ENCODE measurements at places on chromosomes 5 and 9.
A peak's percentile ranks its signal among the peaks of the same experiment; 100 is the strongest.

DNA sequence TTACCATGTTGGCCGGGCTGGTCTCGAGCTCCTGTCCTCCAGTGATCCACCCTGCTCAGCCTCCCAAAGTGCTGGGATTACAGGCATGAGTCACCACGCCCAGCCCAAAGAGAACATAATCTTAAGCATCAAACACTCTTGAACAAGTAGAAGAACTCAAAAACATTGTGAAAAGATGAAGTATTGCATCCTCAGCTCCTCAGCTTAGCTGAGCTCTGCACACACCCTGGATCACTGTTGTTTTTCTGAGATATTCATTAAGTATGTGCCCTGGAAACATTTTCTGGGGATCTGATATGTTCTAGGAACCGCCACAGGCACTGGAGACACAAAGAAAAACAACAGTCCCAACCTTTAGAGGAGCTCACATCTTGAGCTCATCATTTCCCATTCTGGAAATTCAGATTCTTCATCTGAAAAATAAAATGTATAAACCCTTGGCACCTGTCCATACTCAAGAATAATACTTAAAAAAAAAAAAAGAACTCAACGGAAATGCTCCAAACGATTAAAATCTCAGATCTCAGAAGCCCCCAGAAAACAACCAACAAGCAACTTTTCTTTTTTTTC lies 62.2 kb upstream of the ZNF462 start:
- no peak for DNase-seq

GRCh38 chr9:130837002-130837511 lies 2.0 kb downstream of the ABL1 start:
- no peak for DNase-seq

GRCh38 chr5:43041110-43041668 lies 1.1 kb upstream of the ANXA2R start:
- peak; percentile 72 for DNase-seq

DNA sequence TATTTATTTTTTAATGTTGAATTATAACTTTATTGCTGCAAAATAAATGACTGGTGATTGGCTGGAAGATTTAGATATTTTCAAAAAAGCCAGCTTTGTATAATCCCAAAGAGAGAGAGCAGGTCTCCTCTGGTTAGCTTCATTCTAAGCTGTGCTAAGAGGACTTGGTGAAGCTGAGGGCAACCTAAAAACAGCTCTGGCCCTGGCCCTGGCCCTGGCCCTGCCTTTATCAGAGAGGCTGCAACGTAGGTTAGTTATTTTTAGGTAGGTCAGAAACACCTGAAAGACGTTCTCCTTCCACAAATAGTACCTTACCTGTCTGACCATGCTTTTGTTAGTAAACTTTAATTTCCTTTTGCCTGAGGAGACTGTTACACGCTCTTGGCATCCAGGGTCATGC lies 58.7 kb downstream of the KLF9 start:
- DNase-seq: no peak

DNA sequence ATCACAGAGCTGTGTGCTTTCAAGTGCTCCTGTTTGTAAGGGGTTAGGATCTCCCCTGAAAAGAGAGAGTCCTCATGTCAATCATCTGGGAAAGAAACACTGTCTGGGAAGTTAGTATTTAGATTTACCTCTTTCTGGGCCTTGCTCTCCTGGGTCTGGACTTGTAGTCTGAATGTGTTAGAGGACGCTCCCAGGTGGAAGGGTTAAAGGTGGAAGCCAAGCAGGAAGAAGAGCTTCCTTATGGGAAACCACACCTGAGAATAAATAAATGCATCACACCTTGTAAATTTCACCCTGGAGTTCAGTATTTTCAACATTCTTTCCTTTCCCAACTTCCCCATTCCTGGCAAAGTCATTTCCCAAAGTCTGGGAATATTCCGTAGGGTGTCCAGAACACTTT lies 1.3 kb downstream of the PLGRKT start:
- DNase-seq: no peak

- DNase-seq: peak; percentile 40
These were observed 9.1 kb upstream of the ERMP1 start for GRCh38 chr9:5841771-5842573.

DNA sequence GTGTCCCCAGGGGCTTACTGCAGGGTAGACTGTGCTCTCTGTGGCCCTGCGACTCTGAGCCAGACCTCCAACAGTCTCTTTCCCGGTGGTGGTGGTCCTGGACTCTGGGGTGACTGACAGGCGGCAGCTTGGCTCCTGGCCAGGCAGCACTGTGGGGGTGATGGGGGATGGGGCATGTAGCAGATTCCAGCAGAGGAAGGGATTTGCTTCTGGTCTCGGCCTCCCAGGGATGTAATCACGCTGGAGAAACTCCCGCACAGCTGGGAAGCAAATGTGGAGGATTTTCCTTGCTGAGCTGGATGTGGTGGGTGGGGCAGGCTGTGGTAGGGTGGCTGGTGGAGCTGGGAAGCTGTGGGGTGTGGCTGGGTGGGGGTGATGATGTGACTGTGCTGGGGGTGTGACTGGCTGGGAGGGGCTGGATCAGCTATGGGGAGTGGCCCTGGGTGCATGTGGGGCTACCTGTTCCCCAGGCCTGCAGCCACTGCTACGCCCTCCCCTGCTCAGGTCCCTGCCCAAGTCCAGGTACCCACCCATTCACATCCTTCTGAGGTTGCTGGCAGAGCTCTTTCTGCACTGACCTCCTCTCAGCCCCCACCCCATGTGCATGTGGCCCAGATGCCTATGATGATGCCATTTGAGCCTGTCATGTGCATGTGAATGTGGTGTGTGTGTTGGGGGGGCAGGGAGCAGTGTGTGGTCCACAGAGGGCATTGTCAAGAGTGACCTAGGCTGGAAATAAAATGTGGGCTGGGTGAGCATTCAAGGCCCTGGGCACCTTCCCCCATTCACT lies 3.8 kb downstream of the NDST1 start:
- no peak for DNase-seq

DNA sequence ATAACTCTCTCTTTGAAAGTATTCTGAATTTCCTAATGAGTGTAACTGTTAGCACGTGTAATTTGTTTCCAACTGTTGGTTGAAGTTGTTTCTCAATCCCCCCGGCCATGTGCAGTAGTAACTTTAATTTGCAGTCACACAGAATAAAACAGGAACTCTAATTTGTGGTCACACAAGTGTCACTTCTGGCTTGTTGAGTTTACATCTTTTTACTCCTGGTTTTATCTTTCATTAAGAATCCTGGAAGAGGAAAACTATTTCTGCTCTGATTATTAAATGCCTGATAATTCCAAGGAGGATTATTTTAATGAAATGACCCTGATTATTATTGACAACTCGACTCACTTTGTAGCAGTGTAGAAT lies 1.2 kb downstream of the SCAMP1 start:
- peak; percentile 73 for DNase-seq

DNA sequence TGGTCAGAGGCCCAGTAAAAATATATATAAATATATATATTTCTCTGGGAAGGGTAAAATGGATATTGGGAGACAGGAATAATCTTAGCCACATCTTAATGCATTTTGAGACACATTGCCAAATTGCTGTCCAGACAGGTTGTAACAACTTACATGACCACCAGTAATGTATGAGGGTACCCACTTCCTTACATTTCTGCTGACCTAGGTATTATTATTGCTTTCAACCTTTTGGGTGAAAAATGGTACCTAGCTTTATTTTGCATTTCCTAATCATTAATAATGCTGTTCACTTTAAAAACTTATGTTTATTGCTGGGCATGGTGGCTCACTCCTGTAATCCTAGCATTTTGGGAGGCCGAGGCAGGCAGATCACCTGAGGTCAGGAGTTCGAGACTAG lies 61.5 kb downstream of the MEGF10 start:
- no peak for DNase-seq

DNA sequence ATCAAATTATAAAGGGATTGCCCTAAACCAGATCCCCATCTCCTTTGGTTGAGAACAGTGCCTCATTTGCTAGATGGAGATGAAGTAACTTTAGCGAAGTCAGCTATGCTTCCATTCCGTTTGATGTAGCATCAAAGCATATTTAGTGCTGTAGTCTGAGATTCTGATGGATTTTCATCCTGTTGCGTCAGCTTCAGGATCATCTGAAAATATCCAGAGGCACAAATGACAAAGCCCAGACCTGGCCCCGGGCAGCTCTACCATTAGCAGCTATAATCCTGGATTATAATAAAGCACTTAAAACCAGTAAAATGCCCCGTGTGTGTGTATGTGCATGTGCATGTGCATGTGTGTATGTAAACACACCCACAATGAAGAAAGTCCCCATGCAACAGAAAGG lies 44.7 kb downstream of the ERAP1 start:
- no peak for DNase-seq

DNA sequence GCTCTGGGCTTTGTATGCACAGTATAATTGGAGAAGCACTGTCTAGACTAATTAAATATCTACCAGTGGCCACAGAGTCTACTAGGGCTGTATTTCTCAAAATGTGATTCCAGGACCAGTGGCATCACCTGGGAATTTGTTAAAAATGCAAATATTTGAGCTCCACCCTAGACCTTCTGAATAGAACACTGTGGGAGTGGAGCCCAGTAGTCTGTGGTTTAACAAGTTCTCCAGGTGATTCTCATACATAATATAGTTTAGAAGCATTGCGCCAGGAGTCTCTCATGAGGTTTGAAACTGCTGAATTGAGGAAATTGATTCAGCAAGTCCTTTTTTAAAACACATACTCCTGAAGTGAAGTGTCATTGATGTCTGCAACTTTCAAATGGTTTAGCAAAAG lies 74.7 kb downstream of the FCHO2 start:
- no peak for DNase-seq

DNA sequence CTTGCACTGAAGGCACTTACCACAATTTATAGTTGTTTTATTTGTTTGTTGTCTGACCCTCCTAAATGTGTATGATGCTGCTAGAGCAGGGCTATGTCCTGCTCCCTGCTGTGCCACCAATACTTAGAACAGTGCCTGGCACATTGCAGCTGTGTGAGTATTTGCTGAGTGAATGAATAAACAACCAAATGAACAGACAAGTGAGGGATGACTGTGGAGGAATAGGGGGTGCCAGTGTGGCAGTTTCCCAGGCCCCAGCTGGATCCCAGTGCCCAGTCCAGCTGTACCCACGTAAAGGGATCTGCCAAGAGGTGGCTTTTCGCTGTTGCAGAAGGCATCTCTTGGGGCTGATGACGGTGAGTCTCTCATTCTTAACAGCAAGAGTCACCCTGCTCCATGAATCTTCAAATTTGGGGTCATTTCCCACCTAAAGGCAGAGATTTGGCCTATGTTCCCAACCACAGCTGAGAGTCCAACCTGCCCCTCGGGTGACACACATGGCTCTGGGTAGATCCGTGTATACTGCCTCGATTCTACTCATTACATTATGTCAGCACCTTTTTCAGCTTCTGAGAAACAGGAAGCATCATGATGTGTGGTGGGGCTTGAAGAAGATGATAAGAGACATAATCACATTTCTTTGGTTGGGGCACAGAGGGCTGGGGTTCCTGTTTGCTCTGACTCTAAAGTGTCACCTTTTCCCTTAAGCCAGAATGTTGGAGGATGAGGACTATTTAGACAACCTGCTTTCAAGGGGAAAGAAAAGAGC lies 14.3 kb downstream of the IL5 start:
- DNase-seq: peak; percentile 26

GRCh38 chr9:136220017-136220729 lies 15.2 kb upstream of the LHX3 start:
- no peak for DNase-seq

DNA sequence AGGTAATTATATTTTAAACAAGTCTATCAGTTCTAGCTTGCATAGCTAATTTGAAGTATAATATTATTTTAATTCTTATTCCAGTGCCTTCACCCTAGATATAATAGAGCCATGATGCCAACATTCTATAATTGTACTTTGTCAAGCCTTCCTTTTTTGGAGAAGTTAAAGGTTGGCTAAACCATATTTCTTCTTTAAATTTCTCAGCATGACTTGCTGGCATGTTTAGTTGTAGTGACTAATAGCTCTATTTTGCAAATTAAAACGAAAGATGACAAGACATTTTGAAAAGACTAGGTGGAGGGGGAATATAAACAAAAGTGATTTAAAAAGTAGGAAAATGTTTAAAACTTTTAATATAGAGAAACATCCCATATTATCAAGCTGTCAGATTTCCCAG lies 400.7 kb downstream of the PSAT1 start:
- DNase-seq: no peak

GRCh38 chr9:85038824-85039608 lies 369.5 kb downstream of the NTRK2 start:
- no peak for DNase-seq

DNA sequence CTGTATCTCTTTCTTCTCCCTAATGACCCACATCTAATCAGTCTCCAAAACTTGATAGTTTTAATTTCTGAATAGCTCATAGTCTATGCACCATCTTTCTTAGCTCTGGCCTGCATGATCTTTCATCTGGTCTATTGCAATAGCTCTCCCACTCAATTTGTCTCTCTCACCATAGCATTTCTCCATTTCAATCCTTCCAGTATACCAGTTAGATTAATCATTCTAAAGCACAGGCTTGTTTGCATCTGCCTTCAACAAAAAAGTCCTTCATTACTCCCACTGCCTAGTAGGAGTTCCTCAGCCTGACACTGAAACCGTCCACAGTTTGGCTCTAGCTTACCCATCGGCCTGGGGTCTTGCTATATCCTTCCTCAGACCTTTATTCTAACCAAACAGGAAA lies 344.9 kb downstream of the ENC1 start:
- no peak for DNase-seq

DNA sequence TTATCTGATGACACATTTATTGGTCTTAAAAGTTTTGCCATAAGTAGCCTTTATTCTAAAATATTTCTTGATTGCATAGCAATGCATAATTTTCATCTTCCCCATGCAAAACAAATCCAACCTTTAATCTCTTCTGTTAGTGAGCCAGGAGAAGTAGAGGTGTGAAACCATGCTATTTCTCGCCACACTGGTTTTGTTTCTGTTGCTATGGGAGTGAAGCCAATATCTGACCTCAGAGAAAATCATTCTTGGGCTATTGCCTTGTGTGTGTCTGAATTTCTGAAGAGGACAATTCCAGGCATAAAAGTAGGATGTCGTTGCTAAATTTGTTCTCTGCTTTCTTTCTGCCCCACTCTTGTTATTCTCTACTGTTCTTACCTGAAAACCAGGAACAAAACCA lies 183.6 kb downstream of the PTTG1 start:
- DNase-seq: no peak

- DNase-seq: no peak
These were observed 121.2 kb downstream of the PALM2AKAP2 start for GRCh38 chr9:109901201-109901600.

DNA sequence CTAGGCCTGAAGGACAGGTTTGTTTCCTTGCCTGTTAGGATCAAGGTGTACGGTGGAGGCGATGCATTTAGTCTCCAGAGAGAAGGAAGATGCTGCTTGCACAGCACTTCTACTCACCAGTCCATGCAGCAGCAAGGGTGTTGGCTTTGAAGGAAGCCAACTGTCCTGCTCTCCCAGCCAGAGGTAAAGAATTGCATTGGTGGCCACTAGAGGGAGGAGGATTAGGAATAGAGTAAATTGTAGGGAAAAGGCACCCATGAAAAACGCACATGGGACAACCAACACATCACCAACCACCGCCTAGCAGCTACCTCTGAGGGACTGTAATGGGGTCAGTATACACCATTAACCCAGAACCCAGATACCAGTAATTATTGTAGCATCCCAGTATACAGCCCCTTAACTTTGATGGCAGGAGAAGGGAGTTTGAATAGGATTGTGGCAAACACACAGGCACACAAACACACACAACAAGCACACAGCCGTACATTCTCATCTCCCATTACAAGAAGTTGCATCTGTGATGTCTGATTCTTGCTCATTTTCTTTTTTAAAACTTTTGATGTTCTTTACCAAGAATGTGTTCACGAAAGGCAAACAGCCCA lies 267.7 kb downstream of the ADAMTS6 start:
- peak; percentile 11 for DNase-seq

GRCh38 chr5:135596788-135597187 lies 18.0 kb upstream of the CXCL14 start:
- no peak for DNase-seq

Measured in NAMALWA (cell line).